ENCODE measurements at places on chromosomes 7 and 10.

DNA sequence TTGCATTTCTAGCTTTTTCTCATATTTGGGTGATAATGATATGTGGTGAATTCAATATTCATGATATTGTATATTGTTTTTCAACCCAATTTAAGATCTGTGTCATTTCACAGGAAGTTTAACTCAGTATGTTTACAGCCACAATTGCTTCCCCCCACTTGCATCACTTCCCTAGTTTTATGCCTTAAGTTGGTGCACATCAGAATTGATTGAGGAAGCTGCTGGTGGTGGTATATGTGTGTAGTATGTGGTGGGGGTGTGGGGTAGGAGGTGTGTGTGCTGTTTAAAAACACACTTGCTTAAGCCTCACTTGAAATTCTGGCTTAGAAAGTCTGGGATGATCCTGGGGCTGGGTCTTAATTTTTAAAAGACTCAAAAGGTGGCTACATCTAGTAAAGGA, 245.1 kb upstream of the AOAH start:
- DNase-seq, result no peak

DNA sequence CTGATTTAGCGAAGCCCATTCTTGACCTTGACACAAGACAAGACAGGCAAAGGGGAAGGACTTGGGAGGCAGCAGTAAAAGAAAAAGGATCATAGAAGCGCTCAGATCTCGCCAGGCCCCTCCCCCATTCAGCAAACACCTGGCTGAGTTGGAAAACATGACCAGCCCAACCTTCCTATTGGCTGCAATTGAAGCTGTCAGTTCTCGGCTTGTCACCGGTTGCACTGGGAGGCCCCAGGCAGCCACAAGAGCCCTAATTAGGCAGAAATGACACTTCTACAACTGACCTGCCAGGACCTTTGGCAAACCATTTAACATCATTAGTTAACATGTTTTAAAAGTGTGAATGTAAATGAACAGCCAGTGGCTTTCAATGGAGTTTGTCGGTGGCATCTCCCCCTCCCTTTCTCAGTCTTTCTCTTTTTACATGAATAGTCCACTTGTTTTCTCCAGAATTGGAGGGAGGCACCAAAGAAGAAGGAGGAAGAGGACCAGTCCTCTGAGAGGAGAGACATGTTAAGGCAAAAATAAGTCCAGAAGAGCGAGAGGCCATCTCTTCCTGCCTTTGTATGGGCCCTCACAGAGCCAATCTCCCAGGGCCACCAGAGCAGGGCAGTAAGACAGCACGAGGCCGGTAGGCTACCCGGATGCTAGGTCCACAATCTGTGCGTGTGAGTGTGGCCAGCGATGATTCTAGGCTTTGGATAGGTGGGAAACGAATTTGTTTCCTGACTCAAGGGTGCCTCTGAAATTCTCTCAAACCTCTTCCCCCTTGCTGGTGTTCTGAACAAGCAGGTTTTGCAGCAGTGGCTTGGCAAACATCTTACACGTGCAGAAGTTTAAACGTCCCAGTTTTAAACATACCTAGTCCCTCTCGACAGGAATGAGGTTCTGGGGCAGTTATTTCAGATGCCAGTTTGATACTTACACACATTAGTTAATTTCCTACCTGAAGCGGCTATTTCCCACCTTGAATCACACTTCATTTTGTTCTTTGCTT, 15.0 kb upstream of the ENO4 start:
- DNase-seq, result peak; percentile 53

GRCh38 chr10:88800152-88801125, 2.1 kb upstream of the LIPM start:
- DNase-seq, result no peak

DNA sequence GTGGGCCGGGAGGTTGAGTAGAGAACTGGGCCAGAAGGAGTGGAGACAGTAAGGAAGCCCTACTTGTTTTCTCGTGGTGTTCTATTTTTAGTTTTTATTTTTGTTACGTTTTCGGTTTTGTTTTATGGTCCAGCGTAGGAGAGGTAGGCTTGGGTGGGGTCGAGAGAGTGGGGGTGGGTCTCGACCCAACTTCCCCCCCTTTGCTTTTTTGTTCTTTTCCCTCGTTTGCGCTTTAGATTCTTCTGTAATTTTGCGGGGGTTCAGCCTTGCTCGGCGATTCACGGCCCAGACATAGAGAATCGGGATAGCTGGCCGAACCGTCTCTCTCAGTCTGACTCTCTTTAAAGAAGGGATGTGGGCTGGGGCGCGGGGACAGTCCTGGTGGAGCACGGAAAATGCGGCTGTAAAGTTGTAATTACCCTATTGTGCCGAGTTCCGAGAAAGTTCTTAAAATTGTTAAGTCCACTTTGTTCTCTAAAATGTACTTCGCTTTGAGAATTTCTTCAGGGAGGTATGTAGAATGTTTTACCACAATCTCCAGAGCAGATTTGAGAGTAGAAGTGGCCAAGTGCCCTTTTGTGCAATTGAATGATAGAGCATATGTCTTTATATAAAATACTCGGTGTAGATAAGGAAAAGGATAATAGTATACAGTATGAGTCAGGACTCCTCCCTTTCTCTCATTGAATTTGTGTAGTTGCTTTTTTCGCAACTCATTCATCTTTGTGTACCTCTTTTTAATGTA, 816 bp downstream of the DMTF1 start:
- DNase-seq, result no peak

GRCh38 chr10:95819620-95820329, 63.8 kb downstream of the ENTPD1 start:
- DNase-seq, result no peak

GRCh38 chr7:20224025-20224424, 6.8 kb upstream of the MACC1 start:
- no peak for DNase-seq

DNA sequence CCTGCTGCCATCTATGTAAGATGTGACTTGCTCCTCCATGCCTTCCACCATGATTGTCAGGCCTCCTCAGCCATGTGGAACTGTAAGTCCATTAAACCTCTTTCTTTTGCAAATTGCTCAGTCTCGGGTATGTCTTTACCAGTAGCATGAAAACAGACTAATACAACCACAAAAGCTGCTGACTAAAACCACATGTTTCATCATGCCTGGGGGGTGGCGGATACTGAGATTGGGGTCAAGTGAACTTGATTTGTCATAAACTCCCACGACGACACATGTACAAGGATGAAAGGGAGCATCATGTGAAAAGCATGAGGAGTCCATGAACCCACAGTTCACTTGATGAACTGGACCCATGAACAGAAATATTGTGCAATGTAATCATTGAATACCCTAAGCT, 134.9 kb upstream of the ANK3 start:
- DNase-seq, result no peak

DNA sequence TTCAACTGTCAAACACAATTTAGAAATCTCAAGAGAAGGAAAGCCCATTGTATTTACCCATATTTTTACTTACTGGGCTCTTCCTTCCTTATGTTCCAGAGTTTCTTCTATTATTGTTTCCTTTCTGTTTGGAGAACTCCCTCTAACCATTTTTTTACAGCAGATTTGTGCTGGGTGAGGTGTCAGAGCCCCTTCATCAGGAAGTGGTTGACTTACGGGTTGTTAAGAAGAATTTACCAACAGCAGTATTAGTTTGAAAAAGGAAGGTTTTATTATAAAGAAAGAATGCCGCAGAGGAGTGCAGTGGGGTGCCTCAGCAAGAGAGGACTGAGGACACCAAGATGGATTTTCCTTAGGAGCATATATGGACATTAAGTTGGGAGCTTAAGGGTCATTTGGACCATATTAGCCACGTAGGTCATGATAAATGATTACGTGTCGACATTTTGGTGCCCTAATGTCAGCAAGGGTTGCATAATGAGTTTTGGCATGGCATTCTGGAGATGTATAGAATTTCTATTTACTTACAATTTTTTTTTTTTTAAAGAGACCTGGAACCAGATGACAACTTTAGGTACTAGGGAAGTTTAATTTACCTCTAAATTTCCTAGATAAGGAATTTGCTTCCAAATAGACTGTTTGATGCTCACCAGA, 6.3 kb upstream of the TBATA start:
- no peak for DNase-seq

- no peak for DNase-seq
Measured at GRCh38 chr10:580778-581177, 108.7 kb downstream of the DIP2C start.

GRCh38 chr7:75642810-75643486, 95.8 kb downstream of the HIP1 start:
- DNase-seq, result no peak

GRCh38 chr7:322111-322671, 32.2 kb downstream of the FOXL3 start:
- peak; percentile 68 for DNase-seq

DNA sequence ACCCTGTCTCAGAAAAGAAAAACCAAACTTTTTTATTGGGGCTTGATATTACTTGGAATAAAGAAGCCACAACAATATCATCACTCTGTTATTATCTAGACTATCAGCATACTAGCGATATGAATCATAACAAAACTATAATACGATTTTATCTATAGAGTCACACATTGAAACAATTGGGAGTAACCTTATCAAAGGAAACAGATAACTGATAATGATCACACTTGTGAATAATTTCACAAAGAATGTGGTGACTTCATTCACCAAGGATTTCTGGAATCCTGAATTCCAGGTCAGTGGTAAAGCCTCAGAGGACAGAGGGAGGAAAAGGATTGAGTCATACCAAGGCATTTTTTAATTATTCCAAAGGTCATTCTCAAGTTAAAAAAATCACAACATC, 32.1 kb upstream of the NMT2 start:
- DNase-seq, result no peak
